ENCODE measurements at places on chromosomes 2 and 18.

GRCh38 chr2:75055820-75056675, 97.6 kb downstream of the POLE4 start:
- DNase-seq, result no peak

DNA sequence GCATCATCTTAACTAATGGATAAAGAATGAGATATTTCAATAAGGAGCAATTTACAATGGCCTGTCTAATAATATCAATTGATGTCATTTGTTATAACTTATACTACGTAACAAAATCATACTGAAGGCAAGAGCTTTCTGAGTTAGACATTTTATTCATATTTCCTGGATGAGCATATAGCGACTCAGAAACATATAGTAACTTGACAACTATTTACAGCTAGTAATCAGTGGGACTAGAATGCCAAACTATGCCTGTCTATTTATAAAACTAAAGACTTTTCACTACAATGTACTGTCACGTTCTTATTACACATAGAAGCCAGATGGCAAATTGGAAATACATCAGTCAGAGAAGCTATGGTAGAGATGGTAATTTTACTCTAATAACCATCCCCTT, 766.2 kb upstream of the TMEFF2 start:
- DNase-seq, result no peak

DNA sequence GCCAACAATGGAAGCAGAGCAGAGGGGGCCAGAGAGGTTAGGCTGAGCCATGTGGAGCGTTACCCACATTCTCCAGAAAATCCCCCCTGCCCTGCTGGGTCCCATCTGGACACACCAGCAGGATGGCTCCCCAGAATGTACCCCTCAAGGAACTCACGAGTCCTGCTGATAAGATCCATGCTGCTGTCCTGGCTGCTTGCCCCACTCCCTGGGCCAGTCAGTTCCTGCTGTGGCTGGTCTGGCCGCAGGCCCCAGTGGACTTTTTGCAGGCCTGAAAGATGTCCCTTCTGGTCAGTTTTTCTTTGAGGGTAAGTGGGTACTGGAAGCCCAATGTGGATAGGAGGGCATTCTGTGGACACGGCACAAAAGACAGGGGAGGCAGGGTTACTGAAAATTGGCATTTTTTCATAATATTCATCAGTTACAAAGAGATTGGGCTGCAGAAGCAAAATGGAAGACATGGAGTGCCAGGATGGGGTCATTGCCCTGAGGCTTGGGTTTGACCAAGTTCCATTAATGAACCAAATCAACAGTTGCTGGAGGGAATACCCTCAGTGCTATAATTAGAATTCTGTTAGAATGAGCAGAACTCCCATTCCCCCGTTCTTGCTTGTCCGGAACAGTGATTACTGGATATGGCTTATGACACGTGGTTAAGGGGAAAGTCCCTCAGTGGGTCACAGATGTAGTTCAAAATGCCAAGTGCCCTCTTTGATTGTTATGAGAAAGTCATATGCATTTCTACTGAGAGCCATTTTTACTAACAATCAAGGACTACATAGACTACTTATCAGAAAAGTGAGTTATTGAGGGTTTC, 38.7 kb downstream of the SLC4A5 start:
- no peak for DNase-seq

DNA sequence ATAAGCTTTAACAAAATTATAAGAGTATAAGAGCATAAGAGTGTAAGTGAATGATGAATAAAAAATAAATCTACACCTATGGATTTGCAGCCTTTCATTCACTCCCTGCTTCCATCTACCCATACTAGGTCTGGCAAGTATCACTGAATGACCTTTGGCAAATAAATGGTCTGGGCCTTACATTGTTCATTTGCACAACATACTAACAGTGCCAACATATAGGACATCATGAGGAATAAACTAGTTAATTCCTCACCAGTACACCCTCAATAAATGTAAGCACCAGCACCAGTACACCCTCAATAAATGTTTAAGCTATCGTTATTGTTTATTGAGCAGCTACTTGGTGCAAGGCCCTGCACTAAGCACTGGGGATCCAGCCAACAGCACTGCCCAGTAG, 26.9 kb downstream of the STAT1 start:
- no peak for DNase-seq

- no peak for DNase-seq
Measured at GRCh38 chr2:26455037-26455669, 22.8 kb downstream of the OTOF start.

DNA sequence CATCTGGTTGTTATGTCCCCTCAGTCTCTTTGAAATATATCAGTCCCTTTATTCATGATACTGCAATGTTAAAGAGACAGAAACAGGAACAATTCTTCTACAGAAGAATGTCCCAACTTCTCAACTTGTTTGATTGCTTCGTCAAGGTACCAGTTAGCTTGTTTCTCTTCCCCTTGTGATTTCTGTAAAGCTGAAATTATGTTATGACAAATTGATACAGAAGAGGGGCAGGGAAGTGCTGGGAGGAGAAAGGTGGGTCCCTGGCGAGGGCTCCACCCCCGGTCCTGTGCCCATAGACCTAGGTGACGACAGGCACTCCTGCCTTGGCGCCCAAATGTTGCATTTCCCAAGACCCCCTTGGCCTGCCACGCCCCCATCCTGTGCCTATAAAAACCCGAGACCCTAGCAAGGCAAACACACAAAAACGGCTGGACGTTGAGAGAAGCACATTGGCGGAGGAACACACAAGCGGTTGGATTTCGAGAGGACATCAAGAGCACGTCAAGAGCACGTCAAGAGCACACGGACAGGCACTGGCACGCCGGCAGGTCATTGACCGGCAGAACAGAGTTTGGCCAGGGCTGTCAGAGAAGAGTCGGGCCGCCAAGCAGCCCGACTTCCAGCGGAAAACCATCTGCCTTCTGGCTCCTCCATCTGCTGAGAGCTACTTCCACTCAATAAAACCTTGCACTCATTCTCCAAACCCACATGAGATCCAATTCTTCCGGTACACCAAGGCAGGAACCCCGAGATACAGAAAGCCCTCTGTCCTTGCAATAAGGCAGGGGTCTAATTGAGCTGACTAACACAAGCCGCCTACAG, 11.5 kb upstream of the RTN4 start:
- DNase-seq, result no peak

DNA sequence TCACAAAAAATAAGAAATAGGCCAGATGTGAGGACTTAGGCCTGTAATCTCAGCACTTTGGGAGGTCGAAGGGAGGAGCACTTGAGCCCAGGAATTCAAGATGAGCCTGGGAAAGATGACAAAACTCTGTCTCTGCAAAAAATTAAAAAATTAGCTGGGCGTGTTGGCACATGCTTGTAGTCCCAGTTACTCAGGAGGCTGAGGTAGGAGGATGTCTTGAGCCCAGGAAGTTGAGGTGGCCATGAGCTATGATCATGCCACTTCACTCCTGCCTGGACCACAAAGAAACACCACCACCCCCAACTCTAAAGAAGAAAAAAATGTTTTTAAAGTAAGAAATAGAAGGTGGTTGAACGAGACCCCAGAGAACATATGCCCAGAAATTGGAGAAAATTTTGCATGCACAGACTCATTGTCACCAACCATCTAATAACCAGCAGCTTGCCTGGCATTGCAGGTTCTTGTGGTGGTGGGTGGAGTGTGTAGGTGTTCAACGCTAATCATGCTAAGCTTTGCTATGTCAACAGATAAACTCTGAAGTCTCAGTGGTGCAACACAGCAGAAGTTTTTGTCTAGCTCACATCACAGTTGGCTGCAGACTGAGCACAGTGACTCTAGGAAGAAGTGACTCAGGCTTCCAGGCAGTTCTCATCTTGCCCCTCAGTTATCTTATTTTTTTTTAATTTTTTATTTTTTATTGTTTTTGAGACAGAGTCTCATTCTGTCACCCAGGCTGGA, 18.6 kb downstream of the ARL4C start:
- no peak for DNase-seq

GRCh38 chr18:46182633-46183358, 78.6 kb downstream of the HAUS1 start:
- no peak for DNase-seq

All from C1 segment of cervical spinal cord (tissue), 14 donors.